ENCODE measurements at places on chromosomes 5 and 9.

DNA sequence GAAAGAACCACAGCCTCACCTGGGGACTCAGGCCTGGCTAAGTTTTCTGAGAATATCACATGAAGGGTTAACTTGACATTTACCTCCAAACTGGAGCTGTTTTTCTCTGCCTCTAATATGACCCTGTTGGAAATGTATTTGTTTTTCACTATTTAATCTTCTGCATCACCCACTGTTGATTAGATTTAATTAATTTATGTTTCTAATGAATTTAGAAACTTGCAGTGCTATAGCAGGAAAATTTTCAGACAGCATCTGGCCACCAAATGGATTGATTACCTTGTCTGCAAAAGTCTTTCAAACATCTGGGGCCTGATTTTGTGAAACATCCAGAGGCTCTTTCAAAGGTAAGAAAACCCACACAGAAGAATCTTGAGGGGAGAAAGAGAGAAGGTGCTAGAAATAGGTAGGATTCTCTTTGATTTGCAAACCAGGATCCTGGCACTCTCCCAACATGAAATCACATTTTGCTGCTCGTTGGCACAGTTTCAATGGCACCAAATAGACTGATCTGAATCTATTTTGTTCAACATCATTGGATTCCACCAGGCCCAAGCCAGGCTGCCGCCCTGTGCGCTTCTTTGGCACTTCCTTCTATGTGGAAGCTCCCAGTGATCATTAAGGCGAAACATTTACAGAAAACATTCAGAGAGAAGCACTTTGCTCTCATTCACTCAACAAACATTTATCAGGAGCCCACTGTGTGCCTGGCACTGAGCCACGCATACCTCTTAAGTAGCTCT lies 157.3 kb downstream of the PPP2R2B start:
- DNase-seq = no peak

GRCh38 chr9:19473605-19474004 lies 64.8 kb downstream of the ACER2 start:
- no peak for DNase-seq

- no peak for DNase-seq
Measured at GRCh38 chr9:114037961-114038723, 40.0 kb downstream of the AMBP start.

GRCh38 chr9:13032585-13032984 lies 246.9 kb downstream of the MPDZ start:
- DNase-seq = no peak

DNA sequence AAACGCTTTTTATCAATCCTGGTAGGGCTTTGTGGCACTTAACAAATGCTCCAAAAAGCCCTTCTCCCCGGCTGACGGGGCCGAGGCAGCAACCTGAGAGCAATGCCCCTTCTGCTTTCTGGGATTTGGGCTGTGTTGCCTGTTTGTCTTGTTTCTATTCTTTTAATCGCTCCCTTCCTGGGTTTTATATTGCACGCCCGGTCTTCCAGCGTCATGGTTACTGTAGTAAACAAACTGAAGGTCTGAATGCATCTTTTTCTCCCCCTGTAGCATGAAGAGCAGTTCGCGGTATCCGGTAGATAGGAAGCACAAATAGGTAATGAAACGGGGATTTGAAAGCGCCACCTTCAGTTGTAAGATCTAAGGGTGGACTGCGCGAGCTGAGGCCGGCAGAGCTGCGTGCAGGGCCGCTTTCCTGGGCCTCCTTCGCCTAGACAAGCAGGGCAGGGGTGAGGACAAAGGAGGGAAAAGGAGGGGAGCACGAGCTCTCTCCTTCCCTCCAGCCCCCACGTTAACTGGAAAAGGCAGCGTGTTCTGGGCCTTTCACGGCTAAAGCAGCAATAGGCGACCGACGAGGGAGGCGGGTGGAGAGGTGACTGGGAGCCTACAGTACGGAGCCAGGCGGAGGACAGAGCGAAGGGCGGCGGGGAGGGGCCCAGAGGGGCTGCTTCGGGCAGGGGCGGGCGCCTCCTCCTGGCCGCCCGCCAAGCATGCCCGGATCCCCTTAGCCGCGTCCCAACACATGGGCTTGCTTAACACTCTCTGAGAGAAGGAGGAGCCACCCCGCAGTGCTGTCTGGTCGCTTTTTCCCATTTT lies 49.3 kb upstream of the ZNF366 start:
- no peak for DNase-seq

- DNase-seq = no peak
Measured at GRCh38 chr9:2231829-2232228, 216.7 kb downstream of the SMARCA2 start.

GRCh38 chr9:29389421-29389820 lies 1816.1 kb upstream of the C9orf72 start:
- no peak for DNase-seq

DNA sequence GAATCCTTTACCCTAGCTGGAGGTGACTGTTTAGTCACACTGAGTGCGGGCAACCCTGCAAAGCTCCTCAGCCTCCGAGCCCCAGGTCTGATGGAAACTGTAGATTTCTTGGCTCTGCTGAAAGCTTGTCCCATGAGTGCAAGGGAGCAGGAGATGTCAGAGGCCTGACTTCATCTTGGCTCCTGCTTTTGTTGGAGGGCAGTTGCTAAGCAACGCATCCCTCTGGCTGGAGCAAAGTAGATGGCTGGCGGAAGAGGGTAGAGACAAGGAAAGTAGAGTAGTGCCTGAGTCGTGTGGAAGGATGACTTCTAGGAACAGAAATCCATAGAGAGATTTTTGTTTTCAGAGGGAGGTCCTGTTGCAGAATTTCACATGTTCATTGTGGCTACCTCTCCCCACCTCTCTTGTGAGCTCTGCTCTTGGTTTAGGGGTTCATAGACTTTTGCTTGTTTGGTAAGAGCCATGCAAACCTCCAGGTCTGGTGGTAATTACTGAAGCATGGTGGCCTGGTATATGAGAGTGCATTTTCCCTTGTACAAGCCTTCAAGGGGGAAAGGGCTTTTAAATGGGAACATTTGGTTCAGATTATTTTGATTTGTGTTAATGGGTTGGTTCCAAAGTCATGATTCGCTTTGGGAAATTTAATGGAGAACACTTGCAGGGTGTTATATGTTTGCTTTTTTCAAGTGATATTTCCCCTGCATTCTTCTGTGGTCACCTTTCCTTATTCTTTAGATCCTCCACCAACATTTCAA lies 71.5 kb downstream of the ARHGAP26 start:
- no peak for DNase-seq

DNA sequence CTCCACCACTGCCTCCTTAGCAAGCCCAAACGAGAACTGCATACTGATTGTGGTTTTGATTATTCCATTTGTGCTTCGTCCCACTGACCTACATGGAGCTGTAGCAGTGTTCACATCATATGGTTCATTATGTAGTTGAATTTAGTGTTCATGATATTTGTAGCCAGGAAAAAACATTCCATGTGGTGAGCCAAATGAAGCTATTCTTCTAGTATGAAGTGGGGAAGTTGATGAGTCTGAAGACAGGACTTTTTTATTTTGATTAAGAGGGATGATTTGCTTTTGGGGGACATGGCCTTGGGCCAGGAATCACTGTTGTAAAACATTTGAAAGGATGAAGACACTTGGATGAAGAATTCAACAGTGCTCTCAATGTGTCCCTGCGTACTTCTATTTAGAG lies 192.9 kb upstream of the SLC27A6 start:
- no peak for DNase-seq

DNA sequence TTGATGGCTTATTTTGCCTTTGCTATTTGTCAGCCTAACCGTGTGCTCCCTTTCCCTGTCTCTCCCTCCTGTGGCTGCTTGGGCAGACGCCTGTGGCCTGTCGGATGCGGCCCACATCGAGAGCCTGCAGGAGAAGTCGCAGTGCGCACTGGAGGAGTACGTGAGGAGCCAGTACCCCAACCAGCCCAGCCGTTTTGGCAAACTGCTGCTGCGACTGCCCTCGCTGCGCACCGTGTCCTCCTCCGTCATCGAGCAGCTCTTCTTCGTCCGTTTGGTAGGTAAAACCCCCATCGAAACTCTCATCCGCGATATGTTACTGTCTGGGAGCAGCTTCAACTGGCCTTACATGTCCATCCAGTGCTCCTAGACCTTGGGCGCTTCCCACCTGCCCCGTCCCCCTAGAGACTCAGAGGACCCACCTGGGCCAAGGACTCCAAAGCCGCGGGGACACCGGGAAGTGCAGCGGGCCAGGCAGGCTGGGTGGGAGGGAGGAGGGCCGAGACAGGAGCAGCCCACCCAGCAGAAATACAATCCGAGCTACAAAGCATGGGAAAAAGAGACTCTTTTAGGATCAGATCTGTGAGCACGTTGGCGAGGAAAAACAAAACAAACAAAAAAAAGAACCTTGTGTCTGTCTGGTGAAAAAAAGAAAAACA lies 10.6 kb downstream of the NR2F1 start:
- no peak for DNase-seq

GRCh38 chr5:37825334-37825915 lies 14.4 kb downstream of the GDNF start:
- DNase-seq = no peak

DNA sequence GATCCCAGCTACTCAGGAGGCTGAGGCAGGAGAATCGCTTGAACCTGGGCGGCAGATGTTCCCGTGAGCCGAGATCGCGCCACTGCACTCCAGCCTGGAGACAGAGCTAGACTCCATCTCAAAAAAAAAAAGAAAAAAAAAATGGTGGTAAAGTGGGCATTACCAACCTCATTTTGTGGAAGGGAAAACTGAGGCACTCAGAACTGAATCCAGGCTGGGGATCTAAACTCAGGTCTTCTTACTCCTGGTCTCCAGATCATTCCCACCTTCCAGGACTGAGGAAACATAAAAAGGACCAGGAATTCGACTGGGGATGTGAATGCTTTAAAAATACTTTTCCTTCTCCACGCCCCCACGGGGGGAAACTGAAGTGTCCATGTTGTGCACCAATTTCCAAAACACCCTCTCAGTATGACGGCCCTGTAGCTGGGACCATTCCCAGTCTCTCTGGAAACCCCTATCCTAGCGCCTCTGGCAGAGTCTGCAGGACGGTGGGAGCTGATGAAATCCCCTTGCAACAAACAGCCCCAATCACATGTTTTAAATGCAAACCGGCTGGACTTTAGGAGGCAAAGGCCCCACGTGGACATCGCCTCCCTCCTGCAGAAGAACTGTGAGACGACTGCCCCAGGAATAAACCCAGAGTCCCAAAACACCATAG lies 8.9 kb upstream of the AKNA start:
- DNase-seq = no peak

DNA sequence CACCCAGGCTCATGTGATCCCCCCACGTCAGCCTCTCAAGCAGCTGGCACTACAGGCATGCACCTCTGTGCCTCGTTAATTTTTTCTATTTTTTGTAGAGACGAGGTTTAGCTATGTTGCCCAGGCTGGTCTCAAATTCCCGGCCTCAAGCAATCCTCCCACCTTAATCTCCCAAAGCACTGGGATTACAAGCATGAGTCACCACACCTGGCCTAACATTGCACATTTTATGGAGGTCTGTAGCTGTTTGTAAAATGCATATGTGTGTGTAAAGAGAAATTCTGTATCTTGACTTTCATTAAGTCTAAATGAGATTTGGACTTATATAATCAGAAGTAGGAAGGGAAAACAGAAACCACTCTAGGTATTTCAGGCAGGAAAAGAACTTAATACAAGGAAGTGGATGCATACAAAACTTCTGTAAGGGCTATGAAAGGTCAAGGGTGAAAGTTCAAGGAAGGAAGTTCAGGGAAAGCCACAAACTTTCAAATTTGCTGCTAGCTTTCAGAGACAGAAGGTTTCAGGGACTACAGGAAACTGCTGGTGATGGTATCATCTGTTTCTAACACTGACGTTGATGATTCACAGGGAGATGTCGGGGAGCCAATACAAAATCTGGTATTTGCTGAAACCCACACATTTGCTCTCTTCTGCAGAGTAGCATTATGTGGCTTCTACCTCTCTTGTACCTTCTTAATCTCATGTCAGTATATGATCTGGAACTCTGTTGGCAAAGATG lies 209.4 kb downstream of the PIK3R1 start:
- DNase-seq = no peak

GRCh38 chr5:58116346-58116745 lies 343.5 kb downstream of the PLK2 start:
- DNase-seq = no peak

DNA sequence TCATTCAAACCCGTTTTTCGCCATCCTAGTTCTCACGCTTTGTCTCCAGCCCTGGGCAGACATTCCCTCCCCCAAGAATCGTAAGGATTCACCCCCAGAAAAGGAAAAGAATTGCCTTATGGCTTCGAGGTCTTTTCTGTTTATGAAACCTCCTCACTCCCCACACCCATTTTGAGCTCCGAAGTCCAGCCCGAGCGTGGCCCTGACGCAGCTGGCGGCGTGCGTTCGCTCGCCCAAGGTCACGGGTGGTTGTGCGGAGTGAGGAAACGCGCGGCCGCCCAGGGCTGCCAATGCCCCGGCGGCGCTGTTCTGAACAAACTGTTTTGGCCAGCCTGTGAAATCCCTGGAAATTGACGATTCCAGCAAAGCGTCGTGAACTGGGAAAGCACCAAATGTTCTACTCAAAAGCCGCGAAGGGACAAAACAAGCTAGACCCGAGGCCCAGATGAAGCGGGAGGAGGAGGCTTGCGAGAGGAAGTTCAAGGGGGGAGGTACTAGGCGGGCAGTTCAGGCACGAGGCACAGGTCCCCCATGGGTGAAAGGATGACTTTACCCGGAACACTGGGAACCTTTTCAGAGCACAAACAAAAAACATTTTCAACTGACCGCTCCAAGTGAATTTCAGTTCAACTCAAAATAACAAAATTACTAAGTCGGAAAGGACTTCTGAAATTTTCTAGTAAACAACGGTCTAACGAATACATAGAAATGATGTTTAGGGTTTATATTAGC lies 683 bp upstream of the ZFAND5 start:
- DNase-seq = peak; percentile 19

GRCh38 chr9:121765021-121765950 lies 113.9 kb downstream of the DAB2IP start:
- DNase-seq = no peak

GRCh38 chr5:155728146-155728856 lies 598.7 kb upstream of the SGCD start:
- DNase-seq = no peak

DNA sequence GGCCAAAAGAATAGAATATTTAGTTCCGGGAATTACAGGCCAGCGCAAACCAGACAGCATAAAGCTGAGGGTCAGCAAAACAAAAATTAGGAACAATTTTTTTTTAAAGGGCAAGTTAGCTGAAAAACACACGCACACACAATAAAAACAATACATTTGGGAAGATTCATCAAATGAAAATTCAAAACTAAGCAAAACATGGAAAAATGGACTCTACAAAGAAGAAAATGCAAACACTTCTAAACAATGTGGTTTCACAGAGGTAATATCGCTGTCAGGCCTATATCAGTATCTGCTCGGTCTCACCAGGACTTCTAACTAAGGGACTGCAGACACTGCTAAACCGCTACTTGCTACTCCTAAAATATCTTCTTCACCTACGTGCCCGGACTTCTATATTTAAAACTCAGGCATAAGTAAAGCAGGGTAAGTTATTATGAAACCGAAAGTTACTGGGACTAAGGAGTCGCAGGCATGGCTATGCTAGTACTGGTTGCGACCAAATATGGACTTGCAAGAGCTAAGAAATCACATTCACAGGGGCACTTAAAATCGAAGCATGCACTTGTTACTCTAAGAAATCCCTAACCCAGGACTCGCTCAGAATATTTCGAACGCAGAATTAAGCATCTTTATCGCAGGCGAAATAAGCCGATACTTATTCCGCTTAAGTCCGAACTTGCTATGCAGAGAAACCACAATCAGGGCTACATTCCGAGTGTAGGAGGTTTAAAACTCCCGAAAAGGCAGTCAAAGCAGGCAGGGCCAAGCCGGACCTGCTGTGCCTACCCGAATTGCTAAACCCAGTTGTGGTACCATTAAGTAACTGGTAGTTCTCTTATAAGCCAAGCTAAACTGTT lies 2.3 kb downstream of the ANXA2R start:
- DNase-seq = no peak
